SW 1271 (cell line): ENCODE measurements at places on chromosomes 2 and 18.

DNA sequence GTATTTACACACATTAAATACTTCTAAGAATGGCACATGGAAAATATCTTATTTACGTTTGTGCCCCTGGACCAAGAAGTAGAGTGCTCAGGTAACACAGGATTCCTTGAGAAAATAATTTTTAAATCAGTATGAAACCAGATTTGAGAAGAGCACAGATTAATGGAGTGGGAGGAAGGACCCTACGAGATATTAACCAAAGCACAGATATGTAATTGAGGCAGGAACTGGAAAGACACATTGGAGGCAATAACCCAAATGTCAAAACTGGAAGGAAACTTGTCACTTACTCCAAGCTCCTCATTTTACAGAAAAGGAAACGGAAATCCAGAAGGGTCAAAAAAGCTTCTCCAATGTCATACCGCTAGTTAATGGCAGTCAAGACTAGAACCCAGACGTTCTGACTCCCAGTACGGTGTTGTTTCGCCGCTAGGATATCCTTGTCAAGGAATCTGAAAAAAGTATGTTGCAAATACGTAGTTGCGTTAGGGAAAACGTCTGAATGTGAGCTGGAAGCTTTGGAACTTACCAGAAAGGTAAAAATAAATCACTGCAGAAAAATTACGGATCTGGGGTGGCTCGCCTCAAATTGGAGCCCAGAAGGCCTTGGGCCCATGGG lies 634 bp downstream of the MTIF2 start:
- peak; percentile 33 for DNase-seq

DNA sequence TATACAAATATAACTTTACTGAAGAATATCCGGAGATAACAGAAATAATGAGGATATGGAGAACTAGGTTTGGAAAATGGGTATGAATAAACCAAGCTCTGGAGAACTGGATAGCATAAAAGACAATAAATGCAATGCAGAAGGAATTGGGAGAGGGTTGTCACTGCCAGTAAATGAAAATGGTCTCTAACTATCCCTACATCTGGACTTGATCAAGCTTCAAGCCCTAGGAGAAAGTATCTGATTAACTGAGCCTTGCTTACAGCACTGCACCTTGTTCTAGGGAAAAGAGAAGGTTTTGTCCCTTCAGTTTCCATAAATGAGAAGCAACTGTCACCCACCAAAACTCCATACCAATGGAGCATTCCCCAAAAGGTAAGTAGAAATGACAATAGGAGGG lies 514.6 kb upstream of the ZEB2 start:
- no peak for DNase-seq

- DNase-seq = no peak
These were observed 166.9 kb upstream of the KLF7 start for GRCh38 chr2:207332480-207333212.

DNA sequence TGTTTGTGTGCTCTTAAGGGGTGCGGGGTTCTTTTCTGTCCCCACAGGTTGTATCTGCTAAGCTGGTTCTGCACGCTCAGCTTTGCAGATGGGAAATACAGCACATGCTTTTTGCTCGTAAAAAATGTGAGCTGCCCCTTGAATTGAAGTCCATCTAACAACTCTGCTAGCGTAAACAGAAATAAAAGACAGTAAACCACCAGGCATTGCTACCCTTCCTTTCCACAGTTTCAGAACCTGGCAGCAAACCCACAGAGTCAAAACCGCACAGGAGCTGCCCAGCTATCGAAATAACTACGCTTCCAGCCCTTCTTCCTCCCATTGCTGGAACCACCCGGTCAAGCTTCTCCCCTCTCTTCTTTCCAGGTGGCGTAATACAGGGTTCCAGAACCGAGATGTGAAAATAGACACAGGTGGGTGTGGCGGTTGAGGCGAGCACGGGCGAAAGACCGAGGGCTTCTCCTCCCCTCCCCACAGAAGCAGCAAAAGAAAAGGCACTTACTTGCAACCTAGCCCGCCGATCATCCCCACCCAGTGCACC lies 479 bp downstream of the SCN9A start:
- no peak for DNase-seq

GRCh38 chr2:126905991-126906390 lies 7.3 kb downstream of the TEX51 start:
- no peak for DNase-seq

- no peak for DNase-seq
These were observed 30.9 kb downstream of the SLC4A3 start for GRCh38 chr2:219658196-219658846.

DNA sequence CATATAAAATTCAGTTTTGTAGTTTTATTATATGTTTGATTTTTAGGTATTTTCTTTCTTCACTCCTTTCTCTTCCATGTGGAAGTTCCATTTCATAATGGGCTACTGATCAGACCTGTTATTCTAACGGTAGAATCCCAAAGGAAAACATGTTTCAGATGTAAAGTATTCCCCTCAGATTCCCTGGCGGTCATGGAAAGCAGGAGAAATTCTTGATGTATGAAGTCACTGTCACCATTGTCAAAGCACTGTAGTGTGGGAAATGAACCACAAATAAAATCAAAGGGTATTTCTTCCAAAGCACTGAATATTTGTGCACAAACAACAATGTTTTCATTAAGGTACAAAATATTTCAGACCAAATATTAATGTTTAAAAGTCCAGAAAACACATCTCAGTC lies 237.3 kb upstream of the KLHL14 start:
- peak; percentile 21 for DNase-seq

DNA sequence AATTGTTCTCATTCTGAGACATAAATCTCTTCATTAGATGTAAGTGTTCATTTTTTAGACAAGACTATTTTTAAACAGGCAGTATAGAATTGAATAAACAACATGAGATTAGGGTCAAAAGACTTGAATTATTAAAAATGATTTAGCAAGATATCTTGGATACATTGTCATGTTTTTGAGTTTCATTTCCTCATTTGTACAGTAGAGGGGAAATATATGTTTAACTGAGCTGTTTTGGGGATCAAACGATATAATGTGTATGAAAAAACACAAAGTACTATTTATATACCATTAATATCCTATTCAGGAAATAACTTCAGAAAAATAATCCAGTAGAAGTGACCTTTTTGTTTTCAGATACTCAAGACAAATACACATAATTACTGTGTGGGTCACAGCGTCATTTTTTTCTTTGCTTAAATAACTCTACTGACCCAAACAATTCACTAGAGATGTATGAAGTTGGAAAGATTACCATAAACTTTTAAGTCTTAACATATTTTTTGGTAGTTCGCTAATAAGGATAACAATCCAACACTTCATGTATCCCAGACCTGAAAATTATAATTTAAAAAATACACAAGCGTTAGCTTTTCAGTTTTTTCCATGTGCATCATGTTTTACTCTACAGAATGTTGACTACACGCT lies 896 bp upstream of the ASXL3 start:
- DNase-seq = no peak

GRCh38 chr2:212794471-212794870 lies 255.9 kb upstream of the ERBB4 start:
- no peak for DNase-seq

- no peak for DNase-seq
These were observed at the start of gene MFSD2B for GRCh38 chr2:24009680-24010476. Gene MFSD2B (plus strand): TSS chr2:24010085. CDS start chr2:24010097, 12 bp downstream.

- DNase-seq = no peak
These were observed 126.1 kb downstream of the GBX2 start for GRCh38 chr2:236042087-236042486.

DNA sequence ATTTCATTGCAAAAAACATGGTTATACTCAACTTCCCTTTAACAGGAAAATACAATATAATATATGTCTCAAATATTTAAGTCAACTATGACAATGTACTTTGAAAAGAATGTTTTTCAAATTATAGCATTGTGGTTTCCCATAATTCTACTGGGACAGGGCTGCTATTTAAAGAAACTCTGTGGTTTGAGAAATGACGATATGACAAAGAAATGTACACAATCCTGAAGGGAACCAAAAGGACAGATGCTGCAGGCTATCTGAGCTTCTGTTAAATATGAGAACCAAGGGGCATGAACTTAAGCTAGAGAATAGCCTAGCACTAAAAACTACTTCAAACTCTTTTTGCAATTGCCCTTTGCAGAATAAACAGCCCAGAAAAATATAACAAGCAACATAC lies 415.9 kb downstream of the GRB14 start:
- no peak for DNase-seq

- DNase-seq = no peak
These were observed 210.3 kb downstream of the CYP26B1 start for GRCh38 chr2:71937396-71937795.

- no peak for DNase-seq
These were observed 6.0 kb downstream of the RPIA start for GRCh38 chr2:88697370-88698026.

DNA sequence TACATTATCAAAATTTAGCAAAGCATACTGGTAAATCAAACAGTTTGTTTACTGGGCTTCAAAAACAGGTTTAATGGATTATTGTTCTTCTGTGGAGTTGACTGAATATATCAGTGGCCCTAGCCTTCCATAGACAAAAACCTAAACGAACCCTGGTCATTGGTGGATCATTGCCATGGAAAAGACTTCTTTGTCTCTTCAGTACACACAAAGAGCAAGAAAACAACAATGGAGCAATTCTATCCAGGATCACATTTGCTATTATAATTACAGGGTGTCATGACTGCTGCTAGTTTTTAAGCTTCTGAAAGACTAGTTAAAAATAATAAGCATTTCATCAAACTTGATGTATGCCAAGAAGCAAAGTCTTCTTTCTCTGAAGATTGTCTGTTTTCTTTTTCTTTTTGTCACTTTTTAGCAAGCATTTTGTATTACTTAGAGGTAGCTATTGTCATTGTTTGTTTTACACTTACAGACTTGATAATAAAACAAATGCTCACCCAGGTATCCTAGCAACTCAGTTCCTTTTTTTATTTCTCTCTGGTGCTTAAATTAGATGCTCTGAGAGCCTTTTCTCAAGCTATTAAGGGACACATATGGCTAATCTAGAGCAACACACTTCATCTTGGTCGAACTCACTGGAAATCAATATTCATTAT lies 1228.7 kb upstream of the DDX18 start:
- DNase-seq = no peak

DNA sequence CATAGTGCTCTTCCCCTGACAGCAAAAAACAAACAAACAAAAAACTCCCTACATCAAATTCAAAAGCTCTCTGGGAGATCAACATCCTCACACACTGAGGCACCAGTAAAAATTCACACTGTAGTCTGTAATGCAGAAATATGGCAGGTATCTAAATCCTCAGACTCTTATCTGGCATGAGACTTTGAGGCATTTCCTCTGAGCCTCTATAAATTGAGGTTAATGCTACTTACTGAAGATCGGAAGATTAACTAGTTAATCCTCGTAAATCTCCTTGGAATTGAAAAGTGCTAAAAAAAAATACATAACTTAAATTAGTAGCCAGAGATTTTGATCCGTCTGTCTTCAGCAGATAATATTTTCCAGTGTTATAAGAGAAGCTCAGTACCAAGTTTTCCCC lies 65.0 kb downstream of the AP1S3 start:
- no peak for DNase-seq

- DNase-seq = no peak
These were observed 78.1 kb upstream of the NPAS2 start for GRCh38 chr2:100741880-100742276.

DNA sequence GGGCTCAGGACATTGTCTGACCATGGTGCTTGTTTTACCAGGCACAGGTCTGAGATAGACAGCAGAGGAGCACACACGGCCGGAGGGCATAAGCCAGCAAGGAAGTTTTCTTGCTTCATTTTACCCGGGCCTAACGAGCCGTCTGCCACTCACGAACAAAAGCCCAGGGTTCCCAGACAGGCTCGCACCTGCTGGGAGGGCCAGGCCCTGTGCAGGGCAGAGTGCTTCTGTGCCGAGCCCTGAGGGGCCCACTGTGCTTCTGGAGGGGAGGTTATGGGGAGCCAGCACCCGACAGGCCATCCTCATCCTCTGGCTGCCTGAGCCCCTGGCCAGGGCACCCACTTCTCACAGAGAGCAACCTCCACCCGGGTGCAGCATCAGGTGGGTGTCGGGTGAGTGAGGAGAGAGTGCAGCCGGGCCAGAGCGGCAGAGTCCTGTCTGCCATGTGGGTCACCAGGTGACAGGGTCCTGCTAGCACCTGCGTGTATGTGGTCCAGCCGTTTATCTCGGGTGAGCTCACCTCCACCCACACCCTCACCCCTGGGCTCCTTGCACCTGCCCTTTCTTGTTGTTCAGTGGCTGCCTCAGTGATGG lies 297.9 kb downstream of the NDUFA10 start:
- DNase-seq = no peak

GRCh38 chr2:2763351-2764000 lies 432.4 kb upstream of the MYT1L start:
- DNase-seq = no peak

- no peak for DNase-seq
These were observed 125.8 kb upstream of the CREB1 start for GRCh38 chr2:207403950-207404349.

DNA sequence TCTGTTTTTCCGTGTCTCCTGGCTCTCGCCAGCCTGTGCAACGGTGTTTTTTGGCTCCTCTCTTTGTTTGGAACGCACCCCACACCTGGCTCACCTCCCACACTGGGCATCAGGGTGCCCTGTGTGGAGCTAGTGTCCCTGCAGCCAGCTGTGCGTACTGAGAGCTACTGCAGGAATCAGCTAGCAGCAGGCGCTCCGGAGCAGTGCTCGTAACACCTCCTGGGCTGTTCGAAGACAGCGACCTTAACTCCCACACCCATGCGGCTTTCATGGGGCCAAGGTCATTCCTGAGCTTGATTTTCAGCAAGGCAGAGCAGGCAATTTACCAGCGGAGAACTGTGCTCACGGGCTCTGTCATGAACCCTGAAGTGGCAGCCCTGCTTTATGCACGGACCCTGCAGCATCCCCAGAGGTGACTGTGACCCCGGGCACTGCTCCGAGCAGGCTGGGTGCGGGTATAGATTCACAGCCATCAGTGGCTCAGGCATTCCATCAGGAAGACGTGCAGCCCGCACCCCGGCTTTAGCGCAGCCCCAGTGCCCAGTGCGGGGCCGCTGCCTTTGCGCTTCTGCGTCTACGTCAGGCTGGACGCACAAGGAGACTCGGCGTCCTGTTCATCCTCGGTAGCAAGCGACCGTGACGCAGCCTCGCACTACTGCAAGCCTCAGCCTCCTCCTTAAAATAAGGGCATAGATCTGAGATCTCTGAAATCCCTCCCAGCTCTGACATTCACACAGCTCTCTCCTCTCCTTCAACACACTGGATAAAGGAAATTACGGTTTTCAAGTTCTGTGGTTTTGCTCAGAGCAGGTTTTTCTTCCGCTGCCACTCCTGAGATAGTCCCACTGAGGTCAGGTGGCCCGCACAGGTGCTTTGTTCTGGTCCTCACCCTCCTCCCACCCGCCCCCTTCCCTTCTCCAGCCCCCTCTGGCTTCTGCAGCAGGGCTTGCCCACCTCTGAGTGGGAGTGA lies 58.2 kb downstream of the ADI1 start:
- no peak for DNase-seq

- no peak for DNase-seq
These were observed 24.8 kb downstream of the KCNK3 start for GRCh38 chr2:26717362-26717761.
